ENCODE measurements at places on chromosomes 3 and 15. TPM values are rescaled to one million over a fixed set of nuclear protein-coding genes. Genes with fewer than 3 reads are reported as not detected.

The GOLGA8J gene
- total RNA-seq = not detected

DNA sequence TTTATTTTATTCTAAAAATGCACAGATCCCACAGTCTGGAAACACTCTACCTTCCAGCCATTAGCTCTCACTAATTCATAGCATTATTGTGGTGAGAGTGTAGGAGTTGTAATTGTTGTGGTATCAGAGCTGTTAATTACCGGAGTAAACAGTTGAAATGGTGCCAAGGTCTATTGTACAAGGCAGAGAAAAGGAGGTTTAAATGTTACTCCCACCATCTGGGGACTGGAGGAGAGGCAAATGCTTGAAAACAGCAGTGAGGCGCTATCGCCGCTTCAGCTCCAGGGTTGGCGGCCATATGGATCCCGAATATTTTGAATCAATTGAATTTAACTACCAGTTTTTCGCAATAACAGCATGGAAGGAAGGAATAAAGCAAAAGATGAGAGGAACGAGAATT lies 113.1 kb upstream of the C15orf61 start:
- no peak overlapping the region for H3K27ac ChIP-seq
- no peaks in the 10 kb centered on the region for H3K36me3 ChIP-seq
- H3K27me3 ChIP-seq = no peaks in the 10 kb centered on the region
- no peak for DNase-seq

DNA sequence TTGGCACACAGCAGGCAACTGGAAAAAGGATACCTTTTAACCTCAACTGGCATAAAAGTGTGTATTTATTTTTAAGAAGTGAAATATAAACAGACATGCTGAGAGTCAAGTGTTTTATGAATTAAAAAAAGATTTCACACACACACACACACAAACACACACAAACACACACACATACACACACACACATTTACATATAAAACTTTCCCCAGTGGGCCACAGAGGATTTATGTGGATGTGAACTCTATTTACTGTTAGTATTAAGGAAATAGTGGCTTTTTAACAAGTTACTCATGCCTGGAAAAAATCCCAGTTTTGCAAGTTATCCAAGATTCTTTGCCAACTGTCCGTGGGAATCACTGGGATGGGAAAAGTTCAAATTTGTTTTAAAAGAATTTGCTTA lies 725.9 kb upstream of the NR2F2 start:
- H3K4me1 ChIP-seq = no peaks in the 10 kb centered on the region
- no peaks in the 10 kb centered on the region for H3K27me3 ChIP-seq
- no peaks in the 10 kb centered on the region for H3K36me3 ChIP-seq
- H3K4me3 ChIP-seq = no peak overlapping the region

The GPR171 gene
- total RNA-seq = 204 TPM

GRCh38 chr3:109685084-109686079 lies 348.0 kb upstream of the DPPA4 start:
- H3K36me3 ChIP-seq = no peaks in the 10 kb centered on the region
- H3K4me1 ChIP-seq = no peaks in the 10 kb centered on the region
- DNase-seq = no peak
- H3K27me3 ChIP-seq = no peaks in the 10 kb centered on the region
- no peak overlapping the region for H3K4me3 ChIP-seq
- no peak overlapping the region for H3K27ac ChIP-seq

DNA sequence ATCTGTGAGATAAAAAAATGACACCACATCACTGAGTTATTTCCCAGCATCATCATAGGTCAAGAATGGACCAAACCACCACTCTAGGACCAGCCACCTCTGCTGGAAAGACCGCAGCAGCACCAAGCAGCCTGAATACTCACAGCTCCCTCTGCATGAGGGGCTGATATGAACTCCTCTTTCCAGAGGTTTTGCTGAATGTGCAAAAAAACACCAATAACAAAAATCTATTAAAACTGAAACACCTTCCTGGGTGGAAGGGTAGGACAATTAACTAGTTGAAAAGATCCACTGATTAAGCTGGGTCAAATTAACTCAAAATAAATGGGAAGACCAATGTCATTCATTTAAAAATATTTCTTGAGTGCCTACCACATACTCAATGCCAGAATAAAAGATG lies 28.9 kb upstream of the KCNMB3 start:
- H3K36me3 ChIP-seq = no peaks in the 10 kb centered on the region
- H3K27me3 ChIP-seq = peaks cover 22% of the 10 kb centered on the region
- H3K4me3 ChIP-seq = no peak overlapping the region
- no peak overlapping the region for H3K27ac ChIP-seq
- no peaks in the 10 kb centered on the region for H3K4me1 ChIP-seq

GRCh38 chr3:135503760-135504686 lies 461.5 kb upstream of the PPP2R3A start:
- H3K27me3 ChIP-seq = no peaks in the 10 kb centered on the region
- H3K36me3 ChIP-seq = no peaks in the 10 kb centered on the region
- no peaks in the 10 kb centered on the region for H3K4me1 ChIP-seq
- peak; percentile 23 for DNase-seq

The ADPRH gene
- total RNA-seq = 8.8 TPM

The SLC12A1 gene
- total RNA-seq = not detected

DNA sequence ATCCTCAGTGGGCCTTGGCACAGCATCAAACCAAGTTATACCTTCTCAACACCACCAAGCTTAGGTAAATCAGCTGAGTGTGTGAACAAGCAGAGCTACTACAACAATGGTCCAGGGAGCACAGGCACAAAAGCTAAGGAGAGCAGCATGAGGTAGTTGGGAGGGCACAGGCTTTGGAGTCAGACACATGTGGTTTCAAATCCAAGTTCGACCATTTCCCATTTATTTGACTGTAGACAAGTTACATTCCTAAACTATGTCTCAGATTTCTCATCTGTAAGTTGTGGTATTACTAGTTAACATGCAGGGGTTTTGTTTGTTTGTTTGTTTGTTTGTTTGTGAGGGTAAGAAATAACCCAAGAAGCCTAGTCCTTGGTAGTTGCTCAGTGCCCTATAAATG lies 46.9 kb downstream of the MLH1 start:
- no peak overlapping the region for H3K4me3 ChIP-seq
- H3K27me3 ChIP-seq = no peaks in the 10 kb centered on the region
- no peaks in the 10 kb centered on the region for H3K4me1 ChIP-seq
- no peak for DNase-seq

DNA sequence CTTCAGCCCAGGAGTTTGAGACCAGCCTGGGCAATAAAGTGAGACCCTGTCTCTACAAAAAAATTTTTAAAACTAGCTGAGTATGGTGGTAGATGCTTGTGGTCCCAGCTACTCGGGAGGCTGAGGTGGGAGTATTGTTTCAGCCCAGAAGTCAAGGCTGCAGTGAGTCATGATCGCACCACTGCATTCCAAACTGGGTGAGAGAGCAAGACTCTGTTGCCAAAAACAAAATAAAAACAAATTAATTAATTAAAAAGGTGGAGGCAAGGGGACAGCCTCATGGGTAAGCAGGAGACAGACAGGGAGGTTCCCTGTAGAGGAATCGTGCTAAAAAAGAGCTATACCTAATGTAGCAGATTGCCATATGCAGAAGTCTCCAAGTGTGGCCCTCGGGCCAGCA lies 12.6 kb downstream of the HAPLN3 start:
- H3K27ac ChIP-seq = no peak overlapping the region
- no peaks in the 10 kb centered on the region for H3K27me3 ChIP-seq
- H3K4me1 ChIP-seq = no peaks in the 10 kb centered on the region
- H3K36me3 ChIP-seq = peaks cover 23% of the 10 kb centered on the region
- no peak for DNase-seq

DNA sequence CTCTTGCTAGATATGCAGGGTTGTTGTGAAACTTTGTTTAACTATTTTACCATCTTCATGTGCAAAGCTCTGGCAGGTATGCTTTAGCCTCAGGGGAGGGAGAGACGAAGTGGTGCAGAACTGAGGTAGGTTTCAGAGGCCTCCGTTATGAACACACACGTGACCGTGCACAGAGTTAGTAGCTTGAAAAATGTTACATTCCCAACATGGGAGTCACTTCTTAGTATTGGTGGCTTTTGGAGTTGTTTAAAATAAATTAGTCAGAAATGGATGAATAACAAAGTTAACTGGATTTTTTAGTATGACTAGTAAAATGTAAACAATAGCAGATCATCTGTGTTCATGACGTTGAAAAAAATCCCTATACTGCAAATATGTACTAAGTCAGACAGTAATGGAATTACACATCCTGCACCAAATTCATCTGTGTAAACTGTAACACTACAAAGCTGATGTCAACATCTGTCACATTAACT lies 279.6 kb downstream of the KLF13 start:
- no peaks in the 10 kb centered on the region for H3K36me3 ChIP-seq
- H3K27me3 ChIP-seq = peaks cover 17% of the 10 kb centered on the region
- no peak for DNase-seq
- H3K27ac ChIP-seq = no peak overlapping the region

GRCh38 chr3:118180853-118181252 lies 853.8 kb downstream of the IGSF11 start:
- H3K27ac ChIP-seq = no peak overlapping the region
- H3K36me3 ChIP-seq = no peaks in the 10 kb centered on the region
- no peaks in the 10 kb centered on the region for H3K27me3 ChIP-seq
- no peaks in the 10 kb centered on the region for H3K4me1 ChIP-seq
- H3K4me3 ChIP-seq = no peak overlapping the region
- no peak for DNase-seq

- DNase-seq = no peak
- H3K27me3 ChIP-seq = peaks cover 8% of the 10 kb centered on the region
- no peaks in the 10 kb centered on the region for H3K4me1 ChIP-seq
- H3K27ac ChIP-seq = no peak overlapping the region
- no peaks in the 10 kb centered on the region for H3K36me3 ChIP-seq
- H3K4me3 ChIP-seq = no peak overlapping the region
Observed at GRCh38 chr15:57949374-57949943, 116.1 kb downstream of the ALDH1A2 start.

DNA sequence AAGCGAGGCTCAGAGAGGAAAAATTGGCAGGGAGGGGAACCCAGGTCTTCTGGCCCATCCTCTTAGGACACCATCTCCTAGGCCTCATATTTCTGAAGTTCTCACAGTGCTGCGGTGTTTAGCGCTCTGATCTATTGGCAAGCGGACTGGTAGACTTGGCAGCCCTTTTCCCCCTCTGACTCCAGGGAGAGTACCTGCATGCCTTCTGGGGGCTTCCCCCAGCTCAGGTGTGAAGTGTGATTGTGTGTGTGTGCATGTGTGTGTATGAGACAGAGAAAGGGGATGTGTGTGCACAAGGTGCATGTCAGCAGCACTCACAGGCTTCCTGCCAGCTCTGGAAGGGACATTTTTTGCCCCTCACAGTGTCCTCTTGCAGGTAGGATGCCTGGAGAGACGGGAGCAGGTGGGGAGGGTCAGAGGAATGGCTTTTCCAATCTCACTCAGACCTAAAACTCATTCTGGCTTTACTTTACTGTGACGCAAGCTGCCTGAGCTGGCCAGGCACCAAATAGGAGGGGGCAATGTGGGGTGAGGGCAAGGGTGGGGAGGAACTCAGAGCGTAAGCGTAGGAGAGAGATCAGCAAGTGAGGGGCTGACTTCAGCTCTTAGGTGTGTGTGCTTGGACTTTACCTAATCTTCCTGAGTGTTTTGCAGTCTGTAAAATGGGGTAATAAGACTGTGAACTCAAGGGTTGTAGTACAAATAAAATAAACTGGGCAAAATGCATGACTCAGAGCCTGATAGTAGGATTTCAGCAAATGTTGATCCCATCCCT lies 4.0 kb upstream of the IL17RE start:
- H3K4me3 ChIP-seq = no peak overlapping the region
- no peaks in the 10 kb centered on the region for H3K27me3 ChIP-seq
- H3K4me1 ChIP-seq = peaks cover 43% of the 10 kb centered on the region
- DNase-seq = no peak
- no peak overlapping the region for H3K27ac ChIP-seq
- peaks cover 13% of the 10 kb centered on the region for H3K36me3 ChIP-seq

DNA sequence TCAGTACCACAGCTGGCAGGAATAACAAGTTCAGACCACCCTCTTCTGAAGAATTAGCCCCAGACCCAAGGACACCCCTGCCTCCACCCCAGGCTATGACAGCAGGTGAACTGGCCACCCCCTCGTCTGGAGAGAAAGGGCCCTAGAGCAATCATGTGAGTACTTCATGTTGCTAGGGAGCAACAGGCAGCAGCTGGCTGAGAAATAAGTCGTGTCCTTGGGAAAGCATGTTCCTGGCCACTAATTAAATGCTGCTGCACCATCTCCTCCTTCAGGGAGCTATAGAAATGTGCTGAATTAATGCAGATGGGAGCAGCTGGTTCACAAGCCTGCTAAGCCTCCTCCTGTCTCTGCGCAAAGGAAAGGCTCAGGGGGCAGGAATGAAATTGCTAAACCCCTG lies 31.5 kb downstream of the MRPS11 start:
- no peak overlapping the region for H3K4me3 ChIP-seq
- H3K4me1 ChIP-seq = no peaks in the 10 kb centered on the region
- no peaks in the 10 kb centered on the region for H3K27me3 ChIP-seq
- H3K27ac ChIP-seq = no peak overlapping the region
- no peaks in the 10 kb centered on the region for H3K36me3 ChIP-seq

- H3K36me3 ChIP-seq = no peaks in the 10 kb centered on the region
- peak within 1 kb of the TSS; percentile 83 for H3K27ac ChIP-seq
- H3K4me1 ChIP-seq = peaks cover 49% of the 10 kb centered on the region
- DNase-seq = no peak
- H3K4me3 ChIP-seq = peak within 1 kb of the TSS; percentile 72
Observed at GRCh38 chr3:50322386-50323091, at the start of gene HYAL2. Gene HYAL2 (minus strand): TSS chr3:50322745. CDS start chr3:50320489, 2,256 bp downstream.

The ACKR4 gene
- not detected for total RNA-seq

DNA sequence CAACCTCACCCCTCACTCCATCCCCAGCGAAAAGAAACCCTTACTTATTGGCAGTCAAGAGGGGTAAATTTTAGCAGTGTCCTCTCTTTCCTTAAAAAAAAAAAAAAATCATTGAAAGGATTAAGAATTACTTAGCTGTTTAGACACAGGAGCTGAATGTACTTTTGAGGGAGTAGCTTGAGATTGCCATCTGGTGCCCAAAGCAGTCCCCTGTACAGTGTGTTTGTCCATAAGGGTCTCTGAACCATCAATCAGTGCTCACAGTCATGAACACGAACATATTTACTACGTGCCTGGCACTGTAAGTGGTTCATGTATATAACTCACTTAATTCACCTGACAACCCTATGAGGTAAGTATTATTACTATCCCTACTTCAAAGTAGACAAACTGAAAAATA lies 463.5 kb downstream of the RAP2B start:
- H3K36me3 ChIP-seq = peaks cover 23% of the 10 kb centered on the region
- DNase-seq = no peak
- H3K4me3 ChIP-seq = no peak overlapping the region

The SLC28A1 gene
- total RNA-seq = not detected

- no peaks in the 10 kb centered on the region for H3K4me1 ChIP-seq
- H3K4me3 ChIP-seq = no peak overlapping the region
- no peak for DNase-seq
- H3K27ac ChIP-seq = no peak overlapping the region
- no peaks in the 10 kb centered on the region for H3K36me3 ChIP-seq
- peaks cover 31% of the 10 kb centered on the region for H3K27me3 ChIP-seq
Observed at GRCh38 chr15:73493922-73494321, 51.0 kb downstream of the REC114 start.

- no peaks in the 10 kb centered on the region for H3K4me1 ChIP-seq
- no peak for DNase-seq
- no peaks in the 10 kb centered on the region for H3K27me3 ChIP-seq
- no peak overlapping the region for H3K27ac ChIP-seq
Observed at GRCh38 chr15:67406257-67406861, 114.6 kb upstream of the C15orf61 start.

Data from activated CD4-positive, alpha-beta memory T cell treated with anti-CD3 and anti-CD28 coated beads, Interleukin-2, amount 10 ng/mL, durations not matched to agents 7 days and 5 days (primary cell).